ENCODE measurements at places on chromosomes 2 and 18.
A peak's percentile ranks its signal among the peaks of the same experiment; 100 is the strongest.

DNA sequence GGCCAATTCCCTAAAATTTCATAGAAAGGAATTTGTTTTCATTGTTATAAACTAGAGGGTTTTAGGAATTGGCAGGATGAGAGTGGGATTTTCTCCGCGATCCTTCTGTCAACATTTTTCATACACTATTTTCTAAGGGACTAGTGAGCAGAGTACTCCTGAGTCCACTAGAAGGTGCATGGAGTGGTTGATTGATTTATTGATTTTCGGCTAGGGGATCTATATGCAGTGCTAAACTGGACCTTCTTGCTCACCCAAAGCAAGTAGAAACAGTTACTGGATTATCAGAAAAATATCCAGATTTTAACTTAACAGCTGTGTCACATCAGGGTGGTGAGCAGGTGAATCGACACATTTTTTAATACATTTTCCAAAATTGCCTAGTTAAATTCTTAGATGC, 159.9 kb upstream of the DTNA start:
- DNase-seq = no peak

DNA sequence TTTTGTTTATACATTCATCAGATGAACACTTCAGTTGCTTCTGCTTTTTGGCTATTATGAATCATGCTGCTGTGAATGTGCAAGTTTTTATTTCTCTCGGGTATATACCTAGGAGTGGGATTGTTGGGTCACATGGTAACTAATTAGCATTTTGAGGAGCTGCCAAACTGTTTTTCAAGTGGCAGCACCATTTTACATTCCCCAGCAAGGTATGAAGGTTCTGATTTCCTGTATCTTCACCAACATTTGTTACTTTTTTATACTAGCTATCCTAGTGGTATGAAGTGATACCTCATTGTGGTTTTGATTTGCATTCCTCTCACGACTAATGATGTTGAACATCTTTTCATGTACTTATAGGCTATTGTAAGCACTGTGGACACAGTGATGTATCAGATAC, 53.9 kb downstream of the DYNC1I2 start:
- DNase-seq = no peak

- DNase-seq = no peak
Observed at GRCh38 chr2:66488946-66489345, 54.0 kb downstream of the MEIS1 start.

DNA sequence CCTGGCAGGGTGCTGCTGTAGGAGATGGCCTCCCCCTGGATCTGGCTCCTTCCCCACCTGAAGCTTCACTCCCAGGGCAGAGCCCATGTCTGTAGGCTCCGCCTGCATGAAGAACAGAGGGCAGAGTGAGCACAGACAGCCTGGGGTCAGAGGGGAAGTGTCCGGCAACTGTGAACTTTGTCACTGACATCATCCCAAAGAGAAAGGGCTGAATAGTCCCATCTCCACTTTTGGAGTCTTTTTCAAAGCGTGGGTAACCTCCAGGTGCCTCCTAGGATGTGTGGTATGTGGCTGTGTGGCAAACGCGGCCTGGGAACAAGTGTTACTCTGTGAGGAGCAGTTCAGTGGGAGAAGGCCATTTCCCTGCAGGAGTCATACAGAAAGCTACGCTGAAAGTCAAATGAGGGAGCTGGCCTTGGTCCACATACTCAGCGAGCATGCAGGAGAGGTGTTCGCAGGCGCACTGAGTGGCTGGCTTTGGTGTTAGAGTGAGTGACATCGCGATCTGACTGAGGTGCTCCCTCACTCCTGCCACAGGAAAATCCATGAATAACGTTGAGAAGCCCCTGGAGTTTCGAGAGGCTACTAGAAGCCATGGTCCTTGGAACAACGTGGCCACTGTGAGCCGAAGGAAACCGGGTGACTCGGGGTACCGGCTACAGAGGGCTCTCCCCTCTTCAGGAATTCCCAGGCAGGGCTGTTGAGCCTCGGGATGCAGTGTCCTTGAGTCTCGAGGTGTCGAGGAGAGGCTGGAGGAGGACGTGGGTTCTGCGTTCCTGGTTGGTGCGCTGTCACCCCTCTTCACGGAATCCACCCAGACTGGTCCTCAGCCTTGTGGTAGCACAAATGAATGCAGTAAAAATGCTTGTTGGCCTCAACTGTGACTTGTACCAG, 54.7 kb downstream of the CABLES1 start:
- no peak for DNase-seq

DNA sequence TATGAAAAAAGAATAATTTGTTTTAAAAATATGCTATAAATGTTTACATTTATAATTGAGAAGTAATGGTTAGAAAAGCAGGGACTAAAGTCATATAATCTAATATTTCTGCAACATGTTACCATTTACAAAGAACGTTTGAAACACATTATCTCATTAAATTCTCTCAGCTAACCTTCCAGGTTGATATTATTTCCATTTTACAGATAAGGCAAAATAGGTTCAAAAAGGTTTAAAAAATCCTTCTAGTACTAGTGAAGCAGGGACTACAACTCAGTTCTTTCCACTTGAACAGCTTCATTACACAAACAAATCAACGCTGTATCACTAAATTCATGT, 875 bp downstream of the FASTKD1 start:
- no peak for DNase-seq

DNA sequence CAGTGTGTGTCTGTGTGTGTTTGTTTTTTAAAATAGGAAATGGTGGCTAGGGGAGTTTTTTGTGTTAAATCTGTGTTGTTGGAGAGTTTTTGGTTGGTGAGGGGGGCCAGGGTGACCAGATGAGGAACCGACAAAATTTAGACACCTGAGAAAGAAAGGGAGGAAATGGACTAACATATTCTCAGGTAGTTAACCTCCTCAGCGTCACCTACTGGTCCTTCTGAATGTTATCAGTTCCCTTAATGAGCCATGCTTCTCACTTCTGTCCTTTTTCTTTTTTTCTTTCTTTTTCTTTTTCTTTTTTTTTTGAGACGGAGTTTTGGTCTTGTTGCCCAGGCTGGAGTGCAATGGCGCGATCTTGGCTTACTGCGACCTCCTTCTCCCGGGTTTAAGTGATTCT, 107.0 kb downstream of the FMNL2 start:
- no peak for DNase-seq

DNA sequence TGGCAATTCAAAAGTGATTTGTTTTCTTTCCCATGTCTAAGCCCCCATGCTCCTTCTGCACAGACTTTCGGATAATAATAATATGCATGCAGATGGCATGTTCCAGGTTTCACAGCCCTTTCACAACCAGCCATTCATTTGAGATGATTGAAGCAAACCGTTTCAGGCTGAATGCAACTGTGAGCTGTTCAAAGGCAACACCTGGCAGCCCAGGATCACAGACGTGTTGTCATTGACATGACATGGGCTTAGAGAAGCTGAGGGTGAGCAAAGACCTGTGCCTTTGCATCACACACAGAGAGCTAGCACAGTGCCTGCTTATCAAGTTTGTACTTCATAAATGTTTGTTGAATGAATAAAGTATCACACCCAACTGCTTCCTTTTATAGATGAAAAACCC, 12.4 kb upstream of the ERMN start:
- no peak for DNase-seq

GRCh38 chr2:152099367-152100050, 665 bp upstream of the CACNB4 start:
- DNase-seq = peak; percentile 31

DNA sequence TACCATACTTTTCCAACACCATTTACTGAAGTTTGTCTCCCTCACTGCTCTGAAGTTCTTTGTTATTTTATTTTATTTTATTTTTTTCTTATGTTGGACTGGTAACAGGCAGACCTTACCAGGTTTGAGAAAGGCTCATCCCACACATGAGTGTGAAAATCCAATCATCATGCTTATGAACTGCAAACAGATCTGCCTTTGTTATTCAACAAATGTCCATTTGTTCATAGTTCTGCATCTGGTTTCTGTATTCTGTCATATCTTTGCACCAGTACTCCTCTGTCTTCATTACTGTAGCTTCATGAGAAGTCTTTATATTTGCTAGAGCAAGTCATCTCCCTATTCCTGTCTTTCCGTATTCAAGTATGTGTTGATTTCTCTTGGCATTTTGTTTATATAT, 5.3 kb downstream of the RNU2-63P start:
- no peak for DNase-seq

GRCh38 chr2:188517549-188518215, 226.0 kb downstream of the GULP1 start:
- DNase-seq = no peak

DNA sequence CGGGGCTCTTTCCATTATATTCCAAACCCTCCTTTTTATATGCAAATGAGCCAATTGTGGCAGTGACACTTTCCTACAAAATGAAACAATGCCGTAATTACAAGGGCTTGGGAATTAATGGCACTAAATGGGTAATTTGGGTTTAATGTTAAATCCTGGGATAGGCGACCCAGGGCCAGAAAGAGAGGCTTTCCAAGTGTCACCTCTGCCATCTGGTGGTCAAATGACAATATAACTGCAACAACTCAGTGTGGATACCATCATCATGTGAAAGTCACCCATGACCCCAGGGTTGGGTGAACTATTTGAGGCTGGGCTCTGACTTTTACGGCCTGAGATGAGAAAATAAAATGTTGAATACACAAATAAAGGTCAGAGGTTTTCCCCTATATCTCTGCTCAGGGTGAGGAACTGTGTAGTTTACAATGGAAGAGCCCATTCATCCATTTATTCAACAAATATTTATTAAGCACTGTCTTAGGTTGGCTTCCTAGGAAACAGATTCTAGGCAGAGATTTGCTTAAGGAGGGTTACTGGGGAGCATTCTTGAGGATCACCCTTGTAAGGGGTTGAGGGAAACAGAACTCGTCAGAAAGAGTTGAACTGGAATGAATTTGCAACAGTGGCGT, 13.6 kb upstream of the THADA start:
- peak; percentile 44 for DNase-seq

GRCh38 chr2:100887713-100888495, 68.0 kb downstream of the NPAS2 start:
- DNase-seq = no peak

DNA sequence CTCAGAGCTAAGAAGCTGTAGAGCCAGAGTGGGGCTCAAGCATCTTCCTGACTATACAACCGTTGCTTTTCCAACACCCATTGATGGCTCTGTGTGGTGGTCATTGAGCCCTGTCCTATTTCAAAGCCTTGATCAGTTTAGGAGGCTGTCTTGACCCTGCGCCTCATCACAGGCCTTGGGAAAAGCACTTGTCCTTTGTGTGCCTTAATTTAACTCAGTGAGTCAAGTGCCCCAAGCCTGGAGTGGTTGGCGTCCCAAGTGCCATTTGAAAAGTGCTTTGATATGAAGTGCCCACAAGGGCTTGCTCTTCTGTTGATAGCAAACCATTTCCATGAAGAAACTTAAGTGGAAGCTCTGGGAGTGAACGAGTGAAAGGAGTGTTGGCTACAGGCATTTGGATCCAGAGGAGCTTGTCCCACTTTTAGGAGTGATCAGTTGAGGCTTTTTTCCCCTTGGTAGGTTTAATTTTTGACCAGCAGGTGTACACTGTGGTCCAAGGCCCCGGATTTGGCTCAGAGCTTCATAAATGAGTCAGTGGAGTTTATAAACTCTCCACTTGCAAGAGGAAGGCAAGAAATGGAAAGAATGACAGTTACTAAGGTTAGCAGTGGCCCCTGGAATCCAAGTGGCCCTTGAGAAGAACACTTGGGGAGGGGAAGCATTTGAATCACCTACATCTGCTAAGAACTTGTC, 50.3 kb downstream of the ACTR2 start:
- no peak for DNase-seq

- peak; percentile 78 for DNase-seq
Observed at GRCh38 chr2:24304098-24304497, 56.2 kb downstream of the ITSN2 start.

DNA sequence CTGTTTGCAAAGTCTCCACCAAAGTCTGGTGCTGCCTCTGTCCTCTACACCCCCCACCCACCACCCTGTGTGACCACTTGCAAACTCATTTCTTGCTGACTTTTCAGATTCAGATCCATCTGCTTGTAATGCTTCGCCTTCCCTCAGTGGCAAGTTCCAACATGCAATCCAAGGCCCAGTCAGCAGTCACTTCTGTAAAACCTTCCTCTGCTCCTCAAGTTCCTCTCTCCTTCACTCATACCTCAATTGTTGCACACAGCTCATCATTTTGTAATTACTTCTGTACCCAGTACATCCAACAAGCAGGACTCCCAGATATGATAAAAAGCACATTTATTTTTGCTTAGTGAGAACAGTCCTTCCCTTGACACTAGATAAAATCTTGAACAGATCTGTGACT, 6.5 kb upstream of the LOXHD1 start:
- DNase-seq = no peak

DNA sequence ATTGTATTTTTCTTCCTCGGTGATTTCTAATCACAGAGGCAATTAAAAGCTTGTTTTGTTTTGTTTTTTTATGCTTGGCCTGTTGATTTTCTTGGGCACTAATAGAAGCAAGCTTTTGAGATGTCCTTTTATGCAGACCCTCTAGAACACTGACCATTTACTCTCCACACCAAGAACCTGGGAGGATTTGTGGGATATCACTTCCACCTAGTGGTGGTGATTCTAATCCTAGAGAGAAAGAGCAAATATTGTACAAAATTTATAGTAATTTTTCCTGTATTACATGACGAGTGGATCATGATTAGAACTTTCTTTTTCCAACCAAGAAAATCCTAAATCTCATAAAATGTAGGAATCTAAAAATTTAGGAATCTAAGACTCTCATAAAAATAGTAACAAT, 23.4 kb downstream of the NEMP2 start:
- peak; percentile 41 for DNase-seq

DNA sequence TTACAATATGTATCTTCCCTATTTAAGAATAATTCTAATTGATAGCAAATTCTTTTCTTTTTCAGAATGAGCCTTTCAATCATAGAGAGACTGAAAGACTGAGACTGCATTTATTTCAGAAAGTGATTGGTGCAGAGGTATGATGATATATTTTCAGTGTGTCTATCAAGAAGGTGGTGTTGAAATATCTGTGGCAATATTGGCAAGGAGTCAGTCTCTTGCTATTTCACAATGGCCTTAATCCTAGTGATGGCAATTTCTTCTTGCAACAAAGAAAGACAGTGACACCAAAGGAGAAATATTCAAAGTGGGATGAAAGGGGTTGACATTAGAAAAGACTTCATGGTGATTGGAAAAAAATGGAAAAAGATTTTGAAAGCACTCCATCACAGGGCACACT, 21.7 kb upstream of the ZBTB14 start:
- no peak for DNase-seq

DNA sequence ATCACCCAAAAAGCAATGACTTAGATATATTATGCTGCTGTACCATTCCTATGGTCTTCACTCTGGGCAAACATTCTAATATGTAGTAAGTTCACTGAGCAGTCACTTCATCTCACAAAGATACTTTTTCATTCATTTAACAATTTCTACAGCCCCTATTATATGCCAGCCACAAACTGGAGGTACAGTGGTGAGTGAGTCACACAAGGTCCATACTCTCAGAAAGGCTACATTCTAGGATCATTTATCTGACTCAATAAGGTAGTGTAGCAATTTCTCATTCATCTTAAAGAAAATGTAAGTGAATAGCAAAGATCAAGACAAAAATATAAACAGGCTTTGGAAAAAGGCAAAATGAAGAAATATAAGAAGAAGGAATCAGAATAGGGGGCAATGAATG, 40.5 kb downstream of the NHEJ1 start:
- DNase-seq = no peak

GRCh38 chr2:29528891-29529520, 392.4 kb downstream of the ALK start:
- peak; percentile 43 for DNase-seq

GRCh38 chr2:215660687-215661086, 224.8 kb upstream of the FN1 start:
- DNase-seq = no peak

All from muscle of arm (tissue), 14 donors.